Calu3 (cell line): ENCODE measurements at places on chromosomes 6 and 20. TPM values are rescaled to one million over a fixed set of nuclear protein-coding genes. Genes with fewer than 3 reads are reported as not detected.
A peak's percentile ranks its signal among the peaks of the same experiment; 100 is the strongest.

Gene COL20A1
- 0.44 TPM in 1 of 2 replicates, not detected in the other for total RNA-seq

Gene BCAS1
- total RNA-seq, result 11.1 and 16.9 TPM in 2 replicates

- no peak for DNase-seq
These were observed 118.7 kb upstream of the GJE1 start for GRCh38 chr6:142013875-142014495.

DNA sequence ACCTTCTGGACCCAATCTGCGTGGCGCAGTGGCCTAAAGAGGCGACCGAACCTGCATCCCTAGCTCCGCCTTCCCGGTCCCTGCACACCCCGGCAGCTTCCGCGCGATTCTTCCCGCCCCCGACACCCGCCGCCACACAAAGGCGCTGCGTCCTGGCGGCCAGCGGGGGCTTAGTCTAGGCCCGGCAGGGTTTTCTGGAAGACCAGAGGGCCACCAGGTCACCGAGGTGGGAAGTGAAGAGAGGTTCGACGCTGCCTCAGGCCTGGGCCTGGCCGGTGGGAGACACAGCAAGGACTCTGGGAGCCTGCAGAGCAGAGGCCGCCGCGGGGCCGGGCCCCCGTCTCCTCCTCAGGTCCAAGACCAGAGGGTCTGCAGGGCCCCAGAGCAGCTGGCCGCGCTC lies 154.9 kb downstream of the OR2B2 start:
- DNase-seq, result no peak

- peak; percentile 33 for DNase-seq
These were observed 94.0 kb upstream of the NHSL1 start for GRCh38 chr6:138593124-138593877.

- no peak for DNase-seq
These were observed 87.9 kb upstream of the PRND start for GRCh38 chr20:4633780-4634179.

DNA sequence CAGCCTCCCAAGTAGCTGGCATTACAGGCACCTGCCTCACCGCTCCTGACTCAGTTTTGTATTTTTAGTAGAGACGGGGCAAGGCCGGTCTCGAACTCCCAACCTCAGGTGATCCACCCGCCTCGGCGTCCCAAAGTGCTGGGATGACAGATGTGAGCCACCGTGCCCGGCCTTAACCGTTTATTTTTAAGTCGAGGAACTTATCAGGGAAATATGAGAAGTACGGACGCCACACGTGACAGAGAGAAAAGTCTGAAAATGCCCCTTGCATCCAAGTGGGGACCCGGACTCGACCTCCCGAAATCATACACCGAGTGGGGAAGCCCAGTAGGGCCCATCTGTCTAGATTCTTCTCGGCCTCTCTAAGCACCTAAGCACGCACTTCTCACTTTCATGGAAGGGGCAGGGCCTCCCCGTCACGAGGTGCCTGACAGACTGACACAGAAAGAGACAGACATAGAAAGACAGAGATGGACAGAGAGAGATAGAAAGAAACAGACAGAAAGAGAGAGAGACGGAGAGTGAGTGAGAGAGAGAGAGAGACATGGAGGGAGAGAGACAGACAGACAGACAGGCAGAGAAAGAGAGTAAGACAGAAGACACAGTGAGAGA lies 756.5 kb upstream of the DEFB115 start:
- no peak for DNase-seq
